ENCODE measurements at places on chromosomes 7 and 10.

DNA sequence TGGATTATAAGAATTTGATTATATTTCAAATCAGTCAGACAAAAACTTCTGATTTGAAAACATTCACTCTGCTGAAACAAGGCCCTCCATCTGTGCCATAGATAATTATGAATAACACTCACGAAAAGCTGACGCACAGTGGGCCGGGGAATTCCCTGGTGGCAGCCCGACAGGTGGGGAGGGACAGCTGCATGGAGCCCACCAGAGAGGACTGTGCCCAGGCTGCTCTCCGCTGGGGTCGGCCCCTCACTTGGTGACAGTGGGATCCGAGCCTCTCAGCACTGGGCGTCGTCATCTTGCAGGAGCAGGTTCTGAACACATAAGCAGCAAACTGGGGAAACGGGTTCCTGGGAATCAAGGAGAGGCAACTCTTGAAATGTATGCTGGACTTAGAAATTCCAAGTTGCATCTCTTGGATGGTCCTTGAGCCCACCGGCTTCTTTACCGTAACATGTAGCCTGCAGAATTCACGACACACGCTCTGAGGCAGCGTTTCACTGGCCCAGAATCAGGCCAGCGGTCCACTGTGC lies 41.4 kb downstream of the AFAP1L2 start:
- DNase-seq, result no peak

- no peak for DNase-seq
Observed at GRCh38 chr10:71244431-71245419, 32.4 kb downstream of the UNC5B start.

- DNase-seq, result peak; percentile 78
Observed at GRCh38 chr7:82507976-82508677, 64.5 kb upstream of the CACNA2D1 start.

- DNase-seq, result no peak
Observed at GRCh38 chr10:43108951-43109350, 29.3 kb upstream of the CSGALNACT2 start.

DNA sequence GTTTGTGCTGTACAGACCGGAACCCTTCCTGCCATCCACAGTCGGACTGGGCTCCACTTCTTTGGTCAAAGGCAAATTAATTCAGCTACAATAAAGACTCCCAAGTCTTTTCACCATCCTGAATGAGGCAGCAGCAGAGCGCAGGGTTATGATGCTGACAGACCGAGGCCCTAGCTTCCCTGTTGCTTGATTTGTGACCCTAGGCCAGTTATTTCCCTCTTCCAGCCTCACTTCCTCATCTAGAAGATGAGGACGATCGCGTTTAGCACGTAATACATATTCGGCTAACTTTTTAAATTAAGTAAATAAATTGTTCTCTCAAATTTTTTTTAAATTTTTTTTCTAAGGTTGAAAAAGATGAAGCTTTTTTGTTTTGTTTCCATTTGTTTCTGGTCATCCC lies 18.1 kb downstream of the ADRB1 start:
- no peak for DNase-seq

DNA sequence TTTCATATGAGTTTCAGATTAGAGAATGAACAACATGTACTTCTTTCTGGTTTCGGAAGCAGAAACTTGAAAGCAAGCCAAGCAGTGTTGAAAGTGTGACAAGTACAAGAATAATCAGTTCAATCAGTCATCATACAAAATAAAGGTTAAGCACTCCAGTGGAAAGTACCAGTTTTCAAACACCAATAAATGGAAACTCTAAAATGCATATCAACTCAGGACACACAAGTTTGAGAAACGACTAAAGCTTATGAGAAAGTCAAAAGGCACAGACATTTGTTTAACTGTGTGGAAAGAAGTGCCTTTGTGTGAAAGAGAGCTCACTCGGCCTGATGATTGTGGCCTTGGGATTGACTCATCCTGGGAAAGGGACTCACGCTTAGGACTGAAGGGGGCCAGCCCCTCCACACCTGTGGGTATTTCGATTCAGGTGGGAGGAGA lies 60.6 kb upstream of the AKR1C1 start:
- DNase-seq, result no peak

- no peak for DNase-seq
Observed at GRCh38 chr7:23298141-23298881, 828 bp upstream of the MALSU1 start.

DNA sequence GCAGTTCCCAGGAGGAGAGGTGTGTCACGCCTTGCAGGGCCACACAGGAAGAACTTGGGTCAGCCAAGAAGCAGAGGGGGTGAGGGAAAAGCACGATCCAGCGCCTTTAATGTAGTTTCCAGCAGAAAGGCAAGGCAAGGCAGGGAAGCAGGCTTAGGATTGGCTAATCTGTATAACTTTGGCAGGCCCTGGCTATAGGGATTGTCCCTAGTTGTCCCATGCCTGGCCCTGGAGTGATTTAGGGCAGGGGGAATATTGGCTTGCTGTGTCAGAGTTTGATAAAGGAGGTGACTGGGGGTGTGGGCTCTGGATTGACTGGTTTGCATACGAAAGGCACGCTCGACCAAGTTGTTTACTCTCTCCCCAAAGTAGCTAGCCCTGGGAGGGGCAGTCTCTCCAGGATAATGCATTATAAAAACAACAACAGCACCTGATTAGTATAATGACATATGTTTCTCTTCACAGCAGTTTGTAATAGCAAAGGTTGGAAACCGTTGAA lies 44.5 kb downstream of the RBM28 start:
- DNase-seq, result no peak

- DNase-seq, result no peak
Observed at GRCh38 chr7:16657656-16658279, 11.8 kb downstream of the BZW2 start.

DNA sequence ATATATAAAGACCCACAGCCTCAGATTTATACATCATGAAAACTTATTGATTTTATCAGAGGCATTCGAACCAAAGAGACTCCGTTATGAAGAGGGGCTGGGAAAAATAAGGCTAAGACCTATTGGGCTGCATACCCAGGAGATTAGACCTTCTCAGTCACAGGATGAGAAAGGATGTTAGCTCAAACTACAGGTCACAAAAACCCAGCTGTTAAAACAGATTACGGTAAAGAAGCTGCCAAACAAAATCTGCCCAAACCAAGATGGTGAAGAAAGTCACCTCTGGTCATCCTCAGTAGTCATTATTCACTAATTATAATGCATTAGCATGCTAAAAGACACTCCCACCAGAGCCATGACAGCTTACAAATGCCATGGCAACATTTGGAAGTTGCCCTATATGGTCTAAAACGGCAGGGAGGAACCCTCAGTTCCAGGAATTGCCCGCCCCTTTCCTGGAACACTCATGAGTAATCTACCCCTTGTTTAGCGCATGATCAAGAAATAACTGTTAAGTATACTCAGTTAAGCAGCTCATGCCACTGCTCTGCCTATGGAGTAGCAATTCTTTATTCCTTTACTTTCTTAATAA lies 362.5 kb upstream of the PCDH15 start:
- DNase-seq, result no peak

- no peak for DNase-seq
Observed at GRCh38 chr10:125107166-125107949, 53.0 kb downstream of the CTBP2 start.

GRCh38 chr10:22825841-22826240 lies 102.0 kb upstream of the ARMC3 start:
- no peak for DNase-seq

All from NCI-H1105 treated with DMSO at 0.1 percent for 48 hours (cell line).